ENCODE measurements at places on chromosomes 13 and 19. TPM values are rescaled to one million over a fixed set of nuclear protein-coding genes. Genes with fewer than 3 reads are reported as not detected.

GRCh38 chr13:84430015-84430414, 547.7 kb upstream of the SLITRK1 start:
- H3K27ac ChIP-seq: no peak overlapping the region
- no peak overlapping the region for H3K4me3 ChIP-seq
- DNase-seq: no peak
- H3K4me1 ChIP-seq: peaks cover 7% of the 10 kb centered on the region
- no peaks in the 10 kb centered on the region for H3K36me3 ChIP-seq

- DNase-seq: no peak
- no peaks in the 10 kb centered on the region for H3K27me3 ChIP-seq
- H3K4me3 ChIP-seq: peak overlapping the region; percentile 26
- peak overlapping the region; percentile 50 for H3K27ac ChIP-seq
These were observed 42.6 kb upstream of the RNF113B start for GRCh38 chr13:98219685-98220084.

DNA sequence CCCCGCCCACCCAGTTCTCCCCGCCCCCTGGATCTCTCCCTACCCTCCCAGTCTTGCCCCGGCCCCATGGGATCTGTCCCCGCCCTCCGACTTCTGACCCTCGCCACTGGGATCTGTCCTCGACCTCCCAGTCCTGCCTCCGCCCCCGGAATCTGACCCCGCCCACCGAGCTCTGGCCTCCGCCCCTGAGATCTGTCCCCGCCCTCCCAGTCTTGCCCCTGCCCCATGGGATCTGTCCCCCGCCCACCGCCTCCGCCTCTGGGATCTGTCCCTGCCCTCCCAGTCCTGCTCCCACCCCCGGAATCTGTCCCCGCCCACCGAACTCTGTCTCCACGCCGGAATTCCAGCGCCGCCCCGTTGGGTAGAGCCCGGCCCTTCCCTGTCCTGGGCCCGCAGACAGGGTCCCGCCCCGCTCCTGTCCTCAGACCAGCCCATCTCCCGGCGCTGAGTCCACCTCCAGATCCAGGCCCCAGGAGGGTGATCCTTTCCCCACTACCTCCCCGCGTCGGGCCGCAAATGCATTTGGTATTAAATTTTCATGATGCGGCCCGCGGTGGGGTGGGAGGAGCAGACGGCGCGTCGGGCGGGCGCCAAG, 1.5 kb upstream of the SLC17A7 start:
- H3K4me1 ChIP-seq: peaks cover 15% of the 10 kb centered on the region
- no peaks in the 10 kb centered on the region for H3K36me3 ChIP-seq
- peak overlapping the region; percentile 88 for H3K4me3 ChIP-seq
- peaks cover 48% of the 10 kb centered on the region for H3K27me3 ChIP-seq

The LGI4 gene
- total RNA-seq: 0.21 TPM

GRCh38 chr19:10139952-10140351, 20.3 kb upstream of the EIF3G start:
- no peak for DNase-seq
- no peaks in the 10 kb centered on the region for H3K27me3 ChIP-seq

DNA sequence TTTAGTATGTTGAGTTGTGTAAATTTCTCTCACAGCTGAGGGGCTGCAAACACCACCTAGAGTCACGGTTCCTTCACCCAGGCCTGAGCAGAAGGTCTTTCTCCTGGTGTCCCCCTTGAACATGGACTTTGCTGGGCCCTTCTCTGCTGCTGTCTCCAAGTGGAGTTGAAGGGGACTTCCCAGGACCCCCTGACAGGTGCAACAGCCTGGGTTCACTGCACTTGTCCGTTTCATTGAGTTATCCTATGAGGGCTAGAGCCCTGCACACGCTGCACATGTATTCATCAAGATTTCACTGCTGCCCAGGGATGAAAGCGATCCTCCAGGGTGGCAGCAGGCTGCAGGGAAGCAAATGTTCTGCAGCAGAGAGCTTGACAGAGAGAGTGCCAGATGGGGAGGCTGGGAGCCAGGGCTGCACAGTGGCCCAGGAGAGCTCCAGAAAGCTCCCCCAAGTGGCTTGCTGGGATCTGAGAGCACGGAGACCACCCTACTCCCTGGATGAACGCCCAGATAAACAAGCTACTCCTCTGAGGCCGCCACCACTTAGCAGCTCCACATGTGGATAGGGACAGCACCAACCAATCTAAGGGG, 10.3 kb downstream of the TMEM272 start:
- peaks cover 15% of the 10 kb centered on the region for H3K27me3 ChIP-seq
- no peak overlapping the region for H3K4me3 ChIP-seq
- H3K27ac ChIP-seq: no peak overlapping the region
- DNase-seq: no peak

All from type B pancreatic cell (in vitro differentiated cells).